Subcutaneous preadipocyte (primary cell): ENCODE measurements at places on chromosomes 13 and 19. TPM values are rescaled to one million over a fixed set of nuclear protein-coding genes. Genes with fewer than 3 reads are reported as not detected.

FAM187B gene
- not detected in 2 replicates for total RNA-seq

SLC7A10 gene
- not detected in 2 replicates for total RNA-seq

URAD gene
- not detected in 2 replicates for total RNA-seq

TMC4 gene
- total RNA-seq, result not detected in 2 replicates

RNF17 gene
- total RNA-seq, result 0.59 TPM in 1 of 2 replicates, not detected in the other

ZNF576 gene
- total RNA-seq, result 10.9 and 12.1 TPM in 2 replicates

OSCAR gene
- total RNA-seq, result under 0.01 and 0.20 TPM in 2 replicates

GAMT gene
- total RNA-seq, result 23.9 and 42.6 TPM in 2 replicates

SIGLEC5 gene
- total RNA-seq, result not detected in 2 replicates

ZNF829 gene
- total RNA-seq, result 2.6 and 3.9 TPM in 2 replicates

ETV2 gene
- total RNA-seq, result 0.37 and 0.39 TPM in 2 replicates
